NCI-H524 treated with DMSO at 0.1 percent for 48 hours (cell line): ENCODE measurements at places on chromosomes 1 and 21.

GRCh38 chr1:153639280-153639679 is 5.4 kb downstream of the CHTOP start:
- no peak for DNase-seq

DNA sequence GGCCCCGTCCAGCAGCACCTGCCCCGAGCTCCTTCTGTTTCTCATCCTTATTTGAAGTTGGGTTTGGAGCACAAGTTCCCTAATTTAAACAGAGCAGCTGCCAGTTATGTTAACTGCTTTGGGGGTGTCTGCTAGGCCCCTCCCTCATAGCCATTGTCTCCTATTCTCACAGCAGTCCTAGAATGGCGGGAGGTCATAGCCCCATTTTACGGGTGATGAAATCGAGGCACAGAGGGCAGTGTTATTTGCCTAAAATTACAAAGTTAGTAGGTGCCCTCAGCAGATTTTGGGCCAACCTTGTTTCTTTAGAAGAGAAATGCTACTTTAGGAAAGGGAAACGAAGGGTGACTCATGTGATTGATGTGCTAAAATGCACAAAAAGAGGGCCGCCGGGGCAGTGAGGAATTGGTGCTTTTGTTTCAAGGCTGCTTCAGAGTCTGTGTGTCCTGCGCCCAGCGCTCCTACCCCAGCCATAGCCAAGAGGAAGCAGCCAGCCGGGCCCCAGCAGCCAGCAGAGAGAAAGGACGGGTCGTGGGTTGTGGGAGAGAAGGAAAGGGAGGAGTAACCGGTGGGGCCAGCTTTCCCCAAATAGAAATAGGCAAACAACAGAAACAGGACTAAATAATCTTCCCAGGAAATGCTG is 13.0 kb downstream of the VANGL1 start:
- DNase-seq: no peak

DNA sequence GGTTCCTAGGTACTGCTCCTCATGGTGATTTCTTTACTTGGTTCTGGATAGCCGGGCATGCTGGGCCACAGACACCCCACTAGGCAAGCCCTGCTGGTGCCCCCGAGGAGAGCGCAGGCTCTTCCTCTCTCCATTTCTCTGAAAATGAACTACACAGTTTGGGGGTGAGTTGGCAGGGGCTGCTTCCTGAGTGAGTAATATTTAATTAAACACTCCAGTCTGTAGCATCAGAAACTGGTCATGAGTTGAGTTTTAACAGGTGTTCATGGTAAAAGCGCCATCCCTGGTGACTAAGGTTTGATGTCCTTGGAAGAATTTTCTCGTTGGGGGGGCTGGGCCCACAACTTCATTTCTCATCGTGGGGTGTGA is 1.7 kb downstream of the SPSB1 start:
- no peak for DNase-seq

- no peak for DNase-seq
Observed at GRCh38 chr1:221753828-221754188, 11.9 kb upstream of the DUSP10 start.

GRCh38 chr1:150577557-150578271 is 1.7 kb downstream of the MCL1 start:
- DNase-seq: no peak
